ENCODE measurements at places on chromosomes 1 and 21.

- no peak for DNase-seq
Measured at GRCh38 chr1:112033439-112034120, 44.1 kb upstream of the KCND3 start.

DNA sequence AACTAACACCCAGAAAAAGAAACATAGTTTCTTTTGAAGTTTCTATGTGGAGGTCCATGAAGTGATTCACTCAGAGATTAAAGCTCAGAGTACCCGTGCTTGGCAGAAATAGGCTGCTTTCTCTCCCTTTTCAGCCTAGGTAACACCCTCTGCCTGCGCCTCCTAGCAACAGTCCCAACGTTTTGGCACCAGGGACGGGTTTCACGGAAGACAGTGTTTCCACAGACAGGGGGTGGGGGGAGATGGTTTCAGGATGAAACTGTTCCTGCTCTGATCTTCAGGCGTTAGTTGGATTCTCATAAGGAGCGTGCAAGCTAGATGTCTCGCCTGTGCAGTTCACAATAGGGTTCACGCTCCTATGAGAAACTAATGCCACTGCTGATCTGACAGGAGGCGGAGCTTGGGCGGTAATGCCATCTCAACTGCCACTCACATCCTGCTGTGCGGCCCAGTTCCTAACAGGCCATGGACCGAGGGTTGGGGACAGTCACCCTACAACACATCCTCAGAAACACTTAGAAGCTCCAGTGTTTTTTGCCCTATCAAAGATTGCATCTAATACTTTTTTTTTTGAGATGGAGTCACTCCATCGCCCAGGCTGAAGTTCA, 53.2 kb downstream of the CHML start:
- no peak for DNase-seq

DNA sequence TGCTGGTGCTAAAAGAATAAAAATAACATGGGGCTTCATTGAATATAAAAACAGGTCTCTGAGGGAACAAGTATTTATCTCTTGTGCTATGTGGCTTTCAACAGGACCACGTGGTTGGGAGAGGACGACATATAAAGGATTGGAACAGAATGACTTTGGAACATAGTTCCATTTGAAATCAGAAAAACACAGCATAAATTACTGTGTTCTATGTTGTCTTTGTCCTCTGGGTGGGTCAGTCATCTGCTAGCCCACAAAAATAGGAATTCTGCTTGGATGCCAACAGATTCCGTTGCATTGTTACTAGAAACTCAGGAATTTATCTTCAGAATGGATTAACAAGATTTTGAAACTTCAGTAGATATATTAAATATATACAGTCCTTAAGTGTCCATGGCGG, 5.9 kb downstream of the CEP85 start:
- DNase-seq = no peak

GRCh38 chr1:151512326-151512725, 1.1 kb downstream of the CGN start:
- DNase-seq = no peak

DNA sequence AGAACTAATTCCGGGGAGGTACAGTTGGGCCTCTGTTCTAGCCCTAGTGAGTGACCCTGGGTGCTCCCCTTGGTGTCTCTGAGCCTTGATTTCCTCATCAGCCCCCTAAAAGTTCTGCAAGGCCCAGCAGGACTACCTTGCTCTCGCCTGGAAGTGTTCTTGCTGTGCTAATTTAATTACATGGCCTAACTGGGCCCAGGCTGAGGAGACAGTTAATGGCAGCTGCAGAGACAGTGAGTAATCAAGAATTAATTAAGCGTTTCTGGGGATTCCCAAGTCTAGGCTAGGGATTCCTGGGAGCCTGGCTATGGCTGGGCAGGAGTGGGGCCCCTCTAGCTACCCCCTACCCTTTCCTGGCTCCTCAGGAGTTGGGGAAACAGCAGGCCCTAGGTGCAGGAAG, 24.7 kb upstream of the DMBX1 start:
- no peak for DNase-seq

DNA sequence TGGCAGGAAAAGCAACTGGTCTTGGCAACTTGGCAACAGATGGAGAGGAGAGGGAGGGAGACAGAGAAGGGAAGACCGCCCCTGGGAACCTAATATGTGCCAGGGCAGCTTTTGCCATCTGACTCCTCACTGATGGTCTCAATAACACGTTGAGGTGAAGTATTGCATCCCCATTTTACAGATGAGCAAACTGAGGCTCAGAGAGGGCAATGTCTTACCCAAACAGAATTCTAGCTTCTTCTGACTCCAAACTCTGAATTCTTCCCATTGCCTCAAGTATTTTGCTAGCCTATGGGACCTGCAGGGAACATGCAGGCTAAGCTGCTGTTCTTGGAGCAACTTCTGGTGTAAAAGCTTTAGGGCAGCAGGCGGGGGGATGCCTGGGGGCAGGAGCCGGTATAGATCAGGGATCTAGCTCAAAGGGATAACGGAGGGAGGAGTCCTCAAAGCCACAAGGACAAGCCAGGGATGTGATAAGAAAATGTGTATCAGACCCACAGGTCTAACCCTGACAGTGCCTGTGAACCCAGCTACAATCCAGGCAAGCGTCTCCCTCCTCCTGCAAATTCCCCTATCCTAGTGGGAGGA, 7.2 kb upstream of the GUCA2A start:
- DNase-seq = no peak

DNA sequence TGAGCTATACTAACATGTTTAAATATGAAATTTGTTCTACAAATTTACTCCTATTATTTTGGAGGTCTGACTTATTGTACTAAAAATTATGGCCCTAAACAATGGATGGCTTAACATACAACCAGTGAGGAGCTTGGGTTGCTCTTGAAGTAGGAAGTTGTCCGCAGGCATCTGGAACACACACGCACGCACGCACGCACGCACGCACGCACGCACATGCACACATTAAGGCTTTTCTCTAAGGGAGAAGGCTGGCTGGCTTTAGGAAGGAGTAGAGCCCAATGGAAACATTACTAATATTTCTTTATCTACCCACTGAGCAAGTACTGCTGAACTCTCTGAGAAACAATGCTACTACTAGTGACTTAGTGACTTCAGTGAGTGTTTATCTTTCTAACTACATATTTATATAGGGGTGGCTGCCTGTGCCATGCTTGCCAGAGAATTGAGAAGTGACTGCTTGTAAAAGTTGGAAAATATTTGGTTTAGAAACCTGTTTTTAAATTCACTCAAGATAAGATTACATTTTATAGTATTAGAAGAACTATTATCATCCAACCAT, 16.2 kb upstream of the ARHGAP29 start:
- no peak for DNase-seq

DNA sequence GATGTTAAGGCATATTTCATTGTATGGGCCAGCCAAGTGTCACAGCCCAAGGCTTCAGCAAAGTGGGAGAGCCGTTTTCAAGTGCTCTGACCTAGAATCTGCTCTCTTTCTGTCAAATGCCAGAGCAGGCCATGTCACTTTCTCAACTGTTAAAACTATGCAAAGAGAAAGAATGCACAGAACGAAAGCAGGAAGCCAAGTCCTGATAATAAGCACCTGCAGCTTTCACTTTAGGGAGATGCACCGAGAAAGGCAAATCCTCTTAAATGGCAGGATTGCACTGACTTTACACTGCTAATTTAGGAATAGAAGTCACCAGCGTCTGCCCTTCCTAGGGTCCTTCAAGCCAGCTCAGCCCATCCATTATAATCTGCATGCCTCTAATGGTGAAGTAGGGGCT, 49.2 kb upstream of the NTPCR start:
- no peak for DNase-seq

DNA sequence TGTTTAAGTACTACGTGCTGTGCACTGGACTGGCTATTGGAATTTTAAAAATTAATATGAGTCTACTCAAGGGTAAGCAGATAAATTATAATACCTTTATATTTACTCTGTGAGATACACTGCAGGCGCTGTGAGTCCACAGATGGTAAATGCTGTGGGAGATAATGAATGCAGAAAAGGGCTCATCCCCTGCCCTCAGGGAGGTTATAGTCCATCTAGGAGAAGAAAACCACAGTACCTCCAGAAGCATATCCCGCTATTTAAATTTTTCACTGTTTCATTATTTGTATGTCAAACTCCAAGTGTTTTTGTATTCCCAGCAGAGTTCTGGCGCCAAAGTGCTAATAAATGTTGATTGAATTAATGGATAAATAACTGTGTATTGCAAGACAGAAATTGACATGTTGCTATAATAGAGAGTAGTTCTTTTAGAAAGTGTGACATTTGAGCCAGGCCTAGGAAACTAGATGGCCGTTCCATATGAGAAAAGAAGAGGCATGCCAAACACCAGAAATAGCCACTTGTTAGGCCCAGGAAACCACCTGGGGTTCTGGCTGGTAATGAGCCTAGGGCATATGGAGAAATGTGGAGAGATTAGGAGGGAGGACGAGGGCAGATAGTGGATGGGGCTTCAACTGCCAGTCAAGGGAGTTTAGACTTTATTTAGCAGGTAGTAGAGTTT, 61.7 kb downstream of the LRRC8D start:
- DNase-seq = no peak

GRCh38 chr1:218108034-218108433, 177.1 kb upstream of the RRP15 start:
- no peak for DNase-seq

DNA sequence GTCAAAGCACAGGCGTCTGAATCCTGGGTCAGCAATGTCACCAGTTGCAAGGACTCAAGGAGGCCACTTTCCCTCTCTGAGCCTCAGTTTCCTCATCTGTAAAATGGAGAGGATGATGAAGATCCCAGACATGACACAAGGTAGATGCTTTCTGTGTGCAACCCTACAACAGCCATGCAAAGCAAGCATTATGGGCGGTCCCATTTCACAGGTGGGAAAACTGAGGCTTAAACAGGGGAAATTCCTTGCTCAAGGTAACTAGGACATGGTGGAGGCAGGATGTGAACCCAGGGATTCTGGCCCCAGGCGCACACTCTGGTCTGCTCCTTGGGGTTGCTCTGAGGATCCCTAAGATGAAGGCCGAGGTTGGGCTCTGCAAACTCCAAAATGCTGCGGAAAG, 311.0 kb downstream of the PTPRU start:
- DNase-seq = no peak

DNA sequence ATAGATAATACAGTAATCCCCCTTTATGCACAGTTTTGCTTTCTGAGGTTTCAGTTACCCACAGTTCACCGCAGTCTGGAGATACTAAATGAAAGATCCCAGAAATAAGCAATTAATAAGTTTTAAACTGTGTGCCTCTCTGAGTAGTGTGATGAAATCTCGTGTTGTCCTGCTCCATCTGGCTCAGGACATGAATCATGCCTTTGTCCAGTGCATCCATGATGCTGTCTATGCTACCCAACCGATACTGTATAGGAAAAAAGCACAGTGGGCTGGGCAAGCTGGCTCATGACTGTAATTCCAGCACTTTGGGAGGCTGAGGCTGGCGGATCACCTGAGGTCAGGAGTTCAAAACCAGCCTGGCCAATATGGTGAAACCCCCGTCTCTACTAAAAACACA, 85.0 kb upstream of the SLC2A1 start:
- DNase-seq = no peak

DNA sequence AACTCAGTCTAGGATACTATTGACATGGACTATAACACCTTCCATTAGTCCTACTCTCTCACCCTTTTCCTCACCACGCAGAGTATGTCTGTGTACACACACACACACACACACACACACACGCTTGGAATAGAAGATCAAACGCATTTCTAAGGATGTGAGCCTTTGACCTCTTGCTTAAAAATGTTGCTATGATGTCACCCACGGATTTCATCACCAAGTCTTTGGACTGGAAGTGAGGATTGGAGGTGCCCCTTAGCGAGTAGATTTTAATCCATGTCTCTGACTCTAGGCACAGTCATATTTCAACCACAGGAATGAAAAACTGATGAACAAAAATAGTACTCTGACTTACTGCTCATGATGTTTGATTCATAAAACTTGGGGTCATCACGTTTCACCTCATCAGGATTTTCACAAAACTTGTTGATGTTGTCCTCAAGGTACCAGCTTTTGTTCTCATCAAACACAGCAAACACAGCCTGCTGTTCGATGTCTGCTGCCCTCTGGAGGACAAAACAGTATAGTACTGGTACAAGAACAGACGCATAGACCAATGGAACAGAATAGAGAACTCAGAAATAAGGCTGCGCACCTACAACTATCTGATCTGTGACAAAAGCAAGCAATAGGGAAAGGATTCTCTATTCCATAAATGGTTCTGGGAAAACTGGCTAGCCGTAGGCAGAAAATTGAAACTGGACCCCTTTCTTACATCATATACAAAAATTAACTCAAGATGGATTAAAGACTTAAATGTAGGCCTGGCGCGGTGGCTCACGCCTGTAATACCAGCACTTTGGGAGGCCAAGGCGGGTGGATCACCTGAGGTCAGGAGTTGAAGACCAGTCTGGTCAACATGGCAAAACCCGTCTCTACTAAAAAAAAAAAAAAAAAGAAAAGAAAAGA, 39.9 kb downstream of the F5 start:
- no peak for DNase-seq

DNA sequence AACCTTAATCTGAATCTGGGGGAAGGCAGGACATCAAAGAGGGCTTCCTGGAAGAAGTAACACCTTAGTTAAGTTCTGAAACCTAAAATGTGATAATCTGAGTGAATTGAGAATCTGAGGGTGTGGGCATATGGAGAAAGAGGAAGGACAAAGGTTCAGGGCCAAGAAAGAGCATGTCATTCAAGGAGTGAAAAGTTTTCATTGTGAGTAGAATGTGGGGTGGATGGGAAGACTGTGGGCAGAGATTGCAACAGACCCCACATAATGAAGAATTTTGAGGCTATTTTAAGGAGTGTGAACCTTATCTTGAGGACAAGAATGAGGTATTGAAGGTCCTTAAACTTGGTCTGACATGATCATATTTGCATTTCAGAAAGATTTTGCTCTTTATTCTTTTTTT, 227.2 kb downstream of the PTGER3 start:
- DNase-seq = no peak

DNA sequence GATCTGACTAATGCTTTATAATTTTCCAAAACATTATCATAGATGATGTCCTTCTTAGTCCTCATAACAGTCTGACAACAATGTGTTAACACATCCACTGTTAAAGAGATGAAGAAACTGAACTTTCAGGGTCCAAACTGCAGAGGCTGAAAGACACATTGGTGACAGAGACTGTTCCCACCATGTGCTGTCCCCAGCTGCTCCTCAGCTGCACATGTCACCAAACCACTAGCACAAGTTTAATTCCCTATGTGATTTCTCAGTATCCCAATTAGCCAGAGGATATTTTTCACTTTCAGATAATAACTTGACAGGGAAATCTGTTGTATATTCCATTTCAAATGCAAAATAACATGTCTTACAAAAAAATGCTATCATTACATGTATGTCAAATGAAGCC, 24.6 kb downstream of the LAMC2 start:
- no peak for DNase-seq

DNA sequence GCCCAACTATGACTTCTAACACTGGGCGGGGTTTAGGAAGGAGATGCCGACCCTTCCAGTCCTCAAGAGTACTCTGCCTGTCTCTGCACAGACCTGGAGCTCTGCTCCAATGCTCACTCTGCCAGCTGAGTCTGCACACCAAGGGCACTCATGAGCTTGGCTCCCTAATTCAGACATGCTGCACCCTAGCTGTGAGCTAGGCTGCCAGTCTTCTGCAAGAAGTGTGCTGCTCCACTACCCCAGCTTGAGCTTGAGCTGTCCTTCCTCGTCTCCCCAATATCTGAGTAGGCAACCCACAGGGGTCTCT, 13.2 kb downstream of the TP53BP2 start:
- no peak for DNase-seq

- no peak for DNase-seq
Measured at GRCh38 chr1:42240966-42241755, 76.6 kb upstream of the GUCA2A start.

Data from stimulated activated CD4-positive, alpha-beta T cell treated with anti-CD3 and anti-CD28 coated beads, Interleukin-4, amount 100 ng/mL, for 4 hours (primary cell).